ENCODE measurements at places on chromosomes 13 and 19.

DNA sequence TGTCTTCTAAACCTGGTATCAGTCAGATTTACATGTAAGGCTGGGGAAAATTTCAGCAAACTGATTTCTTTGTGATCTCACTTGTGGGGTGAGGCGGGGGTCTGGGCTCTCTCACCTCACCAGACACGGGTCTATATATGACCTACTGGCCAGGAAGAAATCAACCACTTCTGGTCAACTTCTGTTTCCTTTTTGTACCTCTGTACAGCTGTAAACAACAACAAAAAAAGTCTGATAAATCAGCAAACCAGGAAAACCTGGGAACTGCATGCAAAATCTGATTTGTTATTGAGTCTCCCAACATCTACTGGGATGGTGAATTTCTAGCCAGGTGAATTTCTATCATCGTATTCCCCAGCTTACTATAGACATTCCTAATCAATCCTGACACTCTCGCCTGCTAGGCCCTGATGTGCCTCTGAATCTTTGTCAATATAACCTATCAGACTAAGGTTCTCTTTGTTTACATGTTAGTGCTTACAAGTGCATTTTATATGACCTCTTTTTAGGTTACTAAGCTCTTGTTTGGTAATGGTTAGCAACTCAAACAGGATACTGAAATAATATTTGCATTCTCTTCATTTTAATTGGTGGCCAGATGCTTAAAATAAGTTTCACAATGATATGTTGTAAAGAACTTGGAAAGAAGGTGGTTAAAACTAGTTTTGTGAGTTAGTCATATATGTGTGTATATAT lies 77.7 kb downstream of the LRRC63 start:
- ATAC-seq: no peak

DNA sequence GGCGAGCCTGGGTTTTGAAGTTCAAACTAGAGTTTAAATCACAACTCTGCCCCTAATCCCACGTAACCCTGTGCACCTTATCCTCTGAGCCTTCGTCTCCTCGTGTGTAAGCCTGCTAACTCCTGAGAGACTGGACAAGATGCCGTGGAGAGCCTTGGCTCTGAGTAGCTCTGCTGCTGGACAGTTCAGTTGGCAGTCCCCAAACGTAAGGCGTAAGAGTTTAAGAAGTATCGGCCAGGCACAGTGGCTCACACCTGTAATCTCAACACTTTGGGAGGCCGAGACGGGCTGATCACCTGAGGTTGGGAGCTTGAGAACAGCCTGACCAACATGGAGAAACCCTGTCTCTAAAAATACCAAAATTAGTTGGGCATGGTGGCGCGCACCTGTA lies 4.7 kb upstream of the CD79A start:
- no peak for ATAC-seq

- ATAC-seq: no peak
These were observed 7.6 kb upstream of the NALCN start for GRCh38 chr13:101423872-101424271.

DNA sequence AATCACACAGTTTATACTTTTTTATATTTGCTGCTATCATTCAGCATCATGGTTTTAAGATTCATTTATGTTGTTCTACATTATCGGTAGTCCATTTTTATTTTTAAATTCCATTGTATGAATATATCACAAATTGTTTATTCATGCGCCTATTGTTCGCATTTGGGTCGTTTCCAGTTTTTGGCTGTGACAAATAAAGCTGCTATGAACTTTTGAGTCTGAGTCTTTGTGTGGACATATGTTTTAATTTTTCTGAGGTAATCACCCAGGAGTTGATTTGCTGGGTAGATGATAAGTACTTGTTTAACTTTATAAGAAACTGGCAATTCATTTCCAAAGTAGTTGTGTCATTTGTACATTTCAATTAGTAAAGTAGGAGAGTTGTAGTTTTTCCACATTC lies 74.2 kb upstream of the CSNK1A1L start:
- no peak for ATAC-seq

- ATAC-seq: peak; percentile 9
These were observed 102.0 kb downstream of the FOXO1 start for GRCh38 chr13:40564342-40565001.

DNA sequence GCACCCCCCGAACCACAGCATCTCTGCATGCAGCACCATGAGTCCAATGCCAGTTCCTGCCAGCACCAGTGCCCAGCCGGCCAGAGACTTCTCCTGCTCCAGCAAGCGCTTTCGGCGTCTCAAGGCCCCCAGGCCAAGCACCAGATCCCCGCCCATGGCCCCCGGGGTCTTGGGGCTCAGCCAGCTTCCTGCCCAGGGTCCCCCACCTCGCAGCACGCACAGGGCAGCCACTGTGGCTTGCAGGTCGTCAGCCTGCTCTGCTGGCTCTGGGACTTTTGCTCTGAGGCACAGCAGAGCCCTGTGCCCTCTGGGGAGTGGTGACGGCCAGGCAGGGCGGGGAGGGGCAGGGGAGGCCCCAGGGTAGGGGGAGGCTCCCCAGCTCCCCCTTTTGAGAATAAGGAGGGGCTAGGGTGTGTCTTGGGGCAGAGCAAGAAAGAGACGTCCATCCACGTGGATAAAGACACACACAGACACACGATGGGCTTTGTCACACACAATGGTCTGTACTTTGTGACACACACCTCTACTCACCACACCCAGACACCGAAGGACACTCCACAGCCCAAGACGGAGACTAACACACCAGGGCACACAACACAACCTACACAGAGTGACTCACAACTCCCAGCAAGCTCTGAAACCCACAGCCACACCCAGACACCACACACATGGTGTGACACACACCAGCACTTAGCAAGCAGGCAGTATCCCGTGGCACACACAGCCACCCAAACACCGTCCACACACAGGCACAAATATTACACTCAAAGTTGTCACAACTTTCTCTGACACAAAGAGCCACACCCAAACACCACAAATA lies at the start of gene KCNN4:
KCNN4 (minus strand) TSS at position 268 of the 820 bp plus-strand sequence; CDS start at position 156, 112 bp downstream.
- ATAC-seq: peak; percentile 81

GRCh38 chr19:32465176-32465575 lies 59.6 kb downstream of the DPY19L3 start:
- no peak for ATAC-seq

DNA sequence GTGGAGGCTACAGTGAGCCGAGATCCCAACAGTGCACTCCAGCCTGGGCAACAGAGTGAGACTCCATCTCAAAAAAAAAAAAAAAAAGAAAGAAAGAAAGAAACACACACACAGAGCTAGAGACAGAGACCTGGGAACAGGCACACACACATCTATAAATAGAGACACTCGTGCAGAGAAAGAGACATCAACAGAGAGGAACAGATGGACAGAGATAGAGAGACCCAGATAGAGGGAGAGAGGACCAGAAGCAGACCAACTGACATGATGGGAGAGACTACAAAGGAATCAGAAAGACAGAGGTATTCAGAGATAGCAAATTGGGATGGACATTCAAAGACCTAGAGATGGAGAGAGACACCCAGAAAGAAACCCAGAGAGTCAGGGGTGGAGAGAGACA lies 2.1 kb upstream of the CA11 start:
- ATAC-seq: no peak

DNA sequence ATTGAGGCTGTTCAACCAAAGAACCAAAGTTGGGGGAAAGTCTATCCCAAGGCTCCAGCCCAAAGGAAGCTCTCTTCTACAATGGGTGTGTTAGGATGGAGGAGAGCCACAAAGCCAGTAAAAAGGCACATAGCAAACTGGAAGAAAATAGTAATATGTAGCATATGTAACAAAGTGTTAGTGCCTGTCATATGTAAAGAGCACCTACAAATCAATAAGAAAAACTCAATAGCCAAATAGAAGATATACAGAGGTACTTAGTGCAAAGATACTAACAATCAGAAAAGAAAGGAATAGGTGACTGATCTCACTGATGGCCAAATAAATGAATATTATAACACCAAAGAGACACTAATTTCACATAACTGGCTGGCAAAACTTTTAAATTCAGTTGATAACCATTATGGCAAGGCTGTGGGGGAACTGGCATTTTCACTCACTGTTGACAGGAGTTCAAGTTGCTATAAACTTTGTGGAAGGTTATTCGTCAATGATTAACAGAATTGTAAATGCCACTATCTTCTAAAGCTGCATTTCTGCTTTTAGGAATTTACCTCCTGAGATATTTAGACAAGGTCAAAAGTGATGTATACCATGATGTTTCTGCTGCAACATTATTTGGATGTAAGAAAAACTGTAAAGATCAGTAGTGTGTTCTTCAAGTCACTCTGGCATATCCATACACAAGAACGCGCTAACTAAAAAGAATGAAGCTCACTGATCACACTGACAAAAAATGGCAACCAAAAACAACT lies 110.8 kb downstream of the GNG7 start:
- no peak for ATAC-seq

- no peak for ATAC-seq
These were observed 1501.5 kb downstream of the EFNB2 start for GRCh38 chr13:105033999-105034398.

DNA sequence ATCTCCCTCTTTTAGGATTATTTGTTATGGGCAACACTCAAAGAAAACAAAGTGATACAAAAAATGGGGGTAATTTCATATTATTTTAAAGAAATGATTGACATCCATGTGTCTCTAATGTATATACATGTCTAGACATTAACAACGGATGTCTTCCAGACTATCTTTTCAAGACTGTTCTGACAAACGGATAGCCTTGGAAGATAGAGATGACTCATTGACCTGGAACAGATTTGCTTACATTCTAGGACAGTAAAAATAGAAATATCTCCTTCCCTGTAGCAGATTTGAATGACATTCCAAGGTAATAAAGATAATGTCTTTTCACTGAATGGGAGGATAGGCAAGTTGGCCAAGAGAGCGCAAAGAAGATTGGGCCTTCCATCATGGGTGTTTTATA lies 26.2 kb upstream of the SLITRK6 start:
- ATAC-seq: no peak

GRCh38 chr13:44142540-44142867 lies 231.1 kb upstream of the SERP2 start:
- no peak for ATAC-seq

- no peak for ATAC-seq
These were observed 26.8 kb upstream of the LRCH1 start for GRCh38 chr13:46526100-46526735.

DNA sequence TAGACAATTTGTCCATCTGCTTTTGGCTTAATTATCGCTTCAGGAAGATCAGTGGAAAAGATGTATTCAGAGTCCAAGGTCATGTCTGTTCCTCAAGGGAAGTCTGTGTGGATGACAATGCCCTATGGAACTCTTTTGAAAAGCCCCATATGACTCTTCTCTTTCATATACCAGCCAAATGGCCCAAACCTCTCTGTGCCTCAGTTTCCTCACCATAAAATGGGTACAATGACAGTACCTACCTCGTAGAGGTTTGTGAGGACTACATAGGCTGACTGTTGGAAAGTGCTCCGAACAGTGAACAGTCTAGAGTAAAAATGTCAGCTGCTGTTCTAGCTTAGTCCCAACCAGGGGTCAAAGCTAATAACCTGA lies 104.6 kb downstream of the COL4A2 start:
- no peak for ATAC-seq

- ATAC-seq: no peak
These were observed 87.0 kb upstream of the TSHZ3 start for GRCh38 chr19:31436121-31436776.

GRCh38 chr19:18736415-18737336 lies 53.2 kb downstream of the CRTC1 start:
- no peak for ATAC-seq

DNA sequence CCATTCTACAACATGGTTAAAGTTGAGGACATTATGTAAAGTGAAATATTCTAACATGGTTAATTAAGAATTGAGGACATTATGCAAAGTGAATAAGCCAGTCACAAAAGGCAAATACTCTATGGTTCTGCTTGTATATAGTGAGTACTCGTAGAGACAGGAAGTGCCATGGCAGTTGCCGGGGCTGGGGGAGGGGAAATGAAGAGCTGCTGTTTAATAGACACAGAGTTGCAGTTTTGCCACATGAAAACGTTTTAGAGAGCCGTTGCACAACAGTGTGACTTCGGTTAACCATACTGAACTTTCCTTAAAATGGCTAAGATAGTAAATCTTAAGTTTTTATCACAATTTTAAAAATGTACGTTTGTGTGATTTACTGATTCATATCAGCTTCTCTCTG lies 176.9 kb downstream of the SHISA2 start:
- no peak for ATAC-seq

Measured in esophagus mucosa (tissue), 1 donor.